ENCODE measurements at places on chromosomes 5 and 9. TPM values are rescaled to one million over a fixed set of nuclear protein-coding genes. Genes with fewer than 3 reads are reported as not detected.

EPB41L4B gene
- 30.8 TPM for total RNA-seq

SLC12A7 gene
- 21.4 TPM for total RNA-seq

EIF4E1B gene
- total RNA-seq = not detected

CCDC187 gene
- not detected for total RNA-seq

CLIC3 gene
- not detected for total RNA-seq

SARDH gene
- total RNA-seq = 0.88 TPM

TAF11L5 gene
- total RNA-seq = not detected

HARS2 gene
- total RNA-seq = 32.1 TPM

ARL14EPL gene
- total RNA-seq = not detected

MSH3 gene
- 17.5 TPM for total RNA-seq

HMGCR gene
- total RNA-seq = 25.5 TPM

GNA14 gene
- 6.4 TPM for total RNA-seq

NMUR2 gene
- total RNA-seq = not detected

PHF24 gene
- total RNA-seq = 1.3 TPM

ZNF462 gene
- 20.5 TPM for total RNA-seq

C5 gene
- total RNA-seq = 14.5 TPM

EQTN gene
- 1.1 TPM for total RNA-seq

TAL2 gene
- total RNA-seq = 1.3 TPM

ANKRD18B gene
- total RNA-seq = not detected

LSM11 gene
- total RNA-seq = 3.8 TPM

STPG3 gene
- total RNA-seq = not detected

LCN10 gene
- 0.68 TPM for total RNA-seq

HTR4 gene
- total RNA-seq = not detected

PDCD1LG2 gene
- 7.3 TPM for total RNA-seq

LHFPL2 gene
- 32.8 TPM for total RNA-seq

ELOVL7 gene
- 11.9 TPM for total RNA-seq

FST gene
- total RNA-seq = 16.7 TPM

FYB1 gene
- total RNA-seq = 28.4 TPM

KCNN2 gene
- total RNA-seq = not detected

LHX3 gene
- total RNA-seq = not detected

ARHGEF39 gene
- not detected for total RNA-seq

CHSY3 gene
- 6.8 TPM for total RNA-seq

SLC46A2 gene
- total RNA-seq = not detected

KLF9 gene
- total RNA-seq = 157 TPM

PFN3 gene
- not detected for total RNA-seq

RFESD gene
- total RNA-seq = 1.7 TPM

TEK gene
- 36.7 TPM for total RNA-seq

C9orf50 gene
- total RNA-seq = not detected

All from subcutaneous adipose tissue (tissue), 4 donors.